ENCODE measurements at places on chromosomes 5 and 9.
A peak's percentile ranks its signal among the peaks of the same experiment; 100 is the strongest.

- DNase-seq: no peak
Measured at GRCh38 chr9:92618633-92619225, 51.2 kb downstream of the IPPK start.

DNA sequence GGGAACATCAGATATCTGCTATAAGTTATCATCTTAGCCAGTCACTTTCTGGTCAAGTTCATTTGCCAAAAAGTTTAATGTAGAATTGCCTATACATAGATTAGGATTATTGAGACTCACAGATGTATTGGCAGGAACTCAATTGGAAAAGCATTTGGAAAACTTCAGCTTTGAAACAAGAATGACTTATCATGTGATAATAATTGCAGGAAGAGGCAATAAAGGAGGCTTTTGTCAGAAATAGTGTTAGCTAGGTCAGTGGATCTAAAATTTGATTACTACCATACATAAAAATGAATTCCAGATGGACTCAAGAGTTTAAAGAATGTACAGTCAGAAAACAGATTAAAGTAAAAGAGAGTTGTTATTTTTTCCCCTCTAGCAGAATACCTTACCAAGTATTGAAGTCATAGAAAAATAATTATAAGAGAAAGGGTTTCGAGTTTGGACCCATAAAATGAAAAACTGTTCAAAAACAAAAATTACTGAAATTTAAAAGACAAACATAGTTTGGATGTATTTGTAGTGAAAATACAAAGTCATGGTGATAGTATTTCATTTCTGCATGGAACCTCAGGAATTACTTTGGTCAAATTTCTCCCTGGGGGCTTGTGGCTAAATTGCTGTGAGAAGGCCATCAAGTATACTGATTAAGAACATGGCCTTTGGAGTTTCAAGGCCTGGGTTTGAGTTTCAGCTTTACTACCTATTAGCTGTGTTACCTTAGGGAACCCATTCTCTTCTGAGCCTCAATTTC is 159.9 kb downstream of the TMEM38B start:
- no peak for DNase-seq

DNA sequence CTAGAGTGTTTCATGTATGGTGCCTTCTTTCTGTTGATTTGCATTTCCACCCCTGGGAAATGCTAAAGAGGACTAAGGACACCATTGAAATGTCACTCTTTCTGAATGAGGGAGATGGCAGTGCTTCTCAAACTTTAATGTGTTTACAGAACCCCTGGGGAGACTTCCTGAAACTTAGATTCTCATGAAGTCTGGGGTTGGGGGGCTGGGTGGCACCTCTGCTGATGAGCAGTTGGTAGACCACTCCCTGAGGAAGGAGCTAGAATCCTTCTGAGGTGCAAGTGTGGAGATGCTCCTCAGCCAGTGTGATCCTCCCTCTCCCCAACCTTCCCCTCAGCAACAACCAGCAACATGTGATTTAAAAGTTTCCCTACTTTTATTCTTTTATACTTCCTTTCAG is 546.8 kb downstream of the LRRC70 start:
- DNase-seq: no peak

DNA sequence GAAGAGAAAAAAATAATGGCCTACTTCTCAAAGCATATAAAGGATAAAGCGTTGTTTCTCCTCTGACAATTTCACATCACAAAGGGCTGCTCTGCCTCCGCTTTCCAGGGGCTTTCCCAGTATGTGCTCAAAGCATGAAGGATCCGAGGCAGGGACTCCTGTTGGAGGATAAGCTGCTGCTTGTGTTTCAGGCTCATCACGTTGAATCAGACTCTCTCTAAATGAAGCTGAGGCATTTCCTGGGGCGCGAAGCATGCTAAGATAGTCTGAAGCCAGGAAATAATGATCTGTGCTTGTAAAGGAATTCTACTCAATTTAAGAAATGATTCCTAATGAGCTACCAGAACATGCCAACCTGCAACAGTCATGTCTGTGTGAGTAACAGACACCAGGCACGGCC is 97.5 kb downstream of the MARCHF11 start:
- DNase-seq: peak; percentile 3

- DNase-seq: no peak
Measured at GRCh38 chr5:1515921-1516571, 7.7 kb downstream of the LPCAT1 start.

DNA sequence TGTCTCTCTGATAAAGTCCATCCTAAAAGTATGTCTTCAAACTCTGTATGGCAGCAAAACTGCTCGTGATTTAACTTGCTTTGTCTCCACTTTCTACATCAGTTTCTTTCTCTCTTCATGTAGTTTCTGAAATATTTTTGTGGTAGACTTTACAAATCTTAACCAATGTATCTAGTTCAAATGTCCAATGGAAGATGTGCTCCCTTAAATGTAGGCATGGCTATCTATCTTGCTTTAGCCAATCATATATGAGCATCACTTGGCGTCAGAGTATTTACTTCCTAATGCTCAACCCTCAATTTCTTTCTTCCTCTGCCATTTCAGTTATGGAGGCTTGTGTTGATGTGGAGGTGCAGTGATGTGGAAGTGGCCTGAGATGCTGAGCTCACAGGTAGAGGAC is 206.1 kb upstream of the ZNF608 start:
- no peak for DNase-seq

DNA sequence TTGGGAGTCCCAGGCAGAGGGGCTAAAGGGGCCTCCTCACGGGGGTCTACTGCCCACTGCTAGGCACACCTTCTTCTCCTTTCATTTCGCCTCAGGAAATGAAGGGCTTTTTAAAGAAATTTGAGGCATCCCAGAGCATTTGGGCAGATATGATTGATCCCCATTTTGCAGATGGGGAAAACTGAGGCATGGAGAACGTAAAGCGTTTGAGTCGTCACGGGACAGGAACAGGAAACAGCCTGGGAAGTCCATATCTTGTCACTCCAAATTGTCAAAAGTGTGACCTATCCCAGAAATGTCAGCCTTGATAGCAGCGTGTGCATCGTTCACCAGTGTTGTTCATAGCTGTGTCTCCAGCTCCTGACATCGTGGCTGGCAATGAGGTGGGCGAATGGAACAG is 98.2 kb downstream of the DAB2IP start:
- DNase-seq: no peak

DNA sequence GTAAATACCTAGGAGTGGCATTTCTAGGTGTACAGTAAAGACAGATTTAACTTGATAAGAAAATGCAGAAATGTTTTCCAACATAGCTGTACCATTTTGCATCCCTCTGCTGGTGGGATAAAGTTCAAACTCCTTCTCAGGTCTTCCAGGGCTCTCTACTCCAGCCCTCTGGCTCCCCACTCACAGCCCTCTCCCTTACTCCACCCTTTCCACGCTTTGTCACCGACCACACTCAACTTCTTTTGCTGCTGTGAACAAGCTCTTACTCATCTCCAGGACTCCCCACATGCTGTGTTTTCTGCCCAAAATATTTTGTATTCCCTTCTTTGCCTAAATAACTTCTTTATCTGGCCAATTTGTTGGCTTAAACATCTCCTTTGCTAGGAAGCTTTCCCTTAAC is 90.6 kb upstream of the OSMR start:
- peak; percentile 36 for DNase-seq

DNA sequence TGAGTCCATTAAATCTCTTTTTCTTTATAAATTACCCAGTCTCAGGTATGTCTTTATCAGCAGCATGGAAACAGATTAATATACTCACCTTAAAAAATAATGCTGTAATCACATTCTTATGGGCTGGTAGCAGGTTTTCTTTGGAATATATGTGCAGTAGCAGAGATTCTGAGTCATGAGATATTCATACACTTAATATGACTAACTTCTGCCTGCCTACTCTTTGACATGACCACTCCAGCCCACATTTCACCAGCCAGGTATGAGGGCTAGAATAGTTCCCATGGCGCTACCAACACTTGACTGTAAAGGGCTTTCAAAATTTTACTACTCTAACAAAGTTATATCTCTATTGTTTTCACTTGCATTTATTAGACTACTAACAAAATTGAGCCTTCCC is 74.1 kb upstream of the GHR start:
- DNase-seq: no peak

GRCh38 chr5:142495531-142495930 is 170.7 kb upstream of the SPRY4 start:
- DNase-seq: no peak

- no peak for DNase-seq
Measured at GRCh38 chr9:109319017-109319625, 1.7 kb downstream of the EPB41L4B start.

GRCh38 chr5:151288180-151288579 is 15.4 kb downstream of the SLC36A3 start:
- no peak for DNase-seq

GRCh38 chr5:64836190-64836755 is 67.5 kb downstream of the CWC27 start:
- DNase-seq: no peak

- peak; percentile 13 for DNase-seq
Measured at GRCh38 chr9:112112941-112113681, 62.0 kb downstream of the SUSD1 start.

GRCh38 chr5:6660688-6661087 is 27.4 kb downstream of the SRD5A1 start:
- no peak for DNase-seq

- DNase-seq: no peak
Measured at GRCh38 chr9:137136881-137137607, 1.9 kb upstream of the GRIN1 start.

- DNase-seq: no peak
Measured at GRCh38 chr9:109953300-109953699, 173.3 kb downstream of the PALM2AKAP2 start.

- DNase-seq: no peak
Measured at GRCh38 chr5:170691657-170692056, 91.9 kb upstream of the GABRP start.

DNA sequence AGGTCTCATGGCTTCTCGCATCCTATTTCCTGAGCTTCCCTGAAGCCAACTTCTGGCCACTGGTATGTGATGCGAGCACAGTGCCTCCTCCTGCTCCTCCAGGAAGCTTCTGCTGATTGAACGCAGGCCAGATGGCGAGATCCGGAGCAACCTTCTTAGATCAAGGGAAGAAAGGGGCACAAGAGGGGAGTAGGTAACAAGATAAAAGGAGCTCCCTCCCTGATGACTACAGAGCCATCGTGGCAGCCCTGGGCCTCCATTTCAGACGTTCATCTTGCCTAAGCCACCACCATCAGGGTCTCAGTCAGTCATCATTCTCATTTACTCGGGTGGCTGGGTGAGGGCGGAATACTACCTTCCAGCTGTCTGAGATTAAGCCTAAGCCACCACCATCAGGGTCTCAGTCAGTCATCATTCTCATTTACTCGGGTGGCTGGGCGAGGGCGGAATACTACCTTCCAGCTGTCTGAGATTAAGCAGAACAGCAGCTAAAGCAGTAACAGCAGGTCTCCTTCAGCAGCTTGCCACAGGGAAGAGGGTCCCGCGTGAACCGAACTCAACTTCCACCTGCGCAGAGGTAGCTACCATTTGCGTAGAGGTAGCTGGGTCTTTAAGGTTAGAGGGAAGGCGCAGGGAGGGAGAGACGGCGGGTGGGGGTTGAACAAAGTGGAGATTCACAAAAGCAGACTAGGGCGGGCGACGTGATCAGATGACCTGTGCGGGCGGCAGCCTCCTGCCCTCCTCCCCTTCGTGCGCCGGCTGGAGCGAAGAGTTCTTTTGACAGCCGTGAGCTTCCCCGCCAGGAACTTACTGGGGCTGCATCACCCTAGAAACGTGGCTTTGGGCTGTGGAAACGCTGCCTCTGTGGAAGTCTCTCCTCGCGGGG is 27.9 kb upstream of the MGAT1 start:
- no peak for DNase-seq

- no peak for DNase-seq
Measured at GRCh38 chr9:87088621-87089365, 141.5 kb upstream of the GAS1 start.

DNA sequence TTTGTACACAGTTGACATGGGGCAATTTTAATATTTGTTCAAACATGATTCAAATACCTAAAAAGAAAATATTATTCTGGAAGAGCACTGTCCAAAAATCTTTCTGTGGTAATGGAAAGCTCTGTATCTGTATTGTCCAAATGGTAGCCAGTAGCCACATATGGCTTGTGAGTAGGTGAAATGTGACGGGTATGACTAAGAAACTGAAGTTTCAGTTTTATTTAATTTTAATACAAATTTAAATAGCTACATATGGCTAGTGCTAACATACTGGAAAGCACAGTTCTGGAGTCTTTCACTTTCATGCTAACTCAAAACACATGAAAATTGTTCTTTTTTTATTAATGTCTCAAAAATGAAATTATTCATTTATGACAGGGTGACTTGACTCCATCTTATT is 132.6 kb downstream of the PLK2 start:
- DNase-seq: no peak

- no peak for DNase-seq
Measured at GRCh38 chr9:89743573-89744254, 138.9 kb downstream of the GADD45G start.

GRCh38 chr9:93668261-93668871 is 92.0 kb downstream of the PHF2 start:
- no peak for DNase-seq

DNA sequence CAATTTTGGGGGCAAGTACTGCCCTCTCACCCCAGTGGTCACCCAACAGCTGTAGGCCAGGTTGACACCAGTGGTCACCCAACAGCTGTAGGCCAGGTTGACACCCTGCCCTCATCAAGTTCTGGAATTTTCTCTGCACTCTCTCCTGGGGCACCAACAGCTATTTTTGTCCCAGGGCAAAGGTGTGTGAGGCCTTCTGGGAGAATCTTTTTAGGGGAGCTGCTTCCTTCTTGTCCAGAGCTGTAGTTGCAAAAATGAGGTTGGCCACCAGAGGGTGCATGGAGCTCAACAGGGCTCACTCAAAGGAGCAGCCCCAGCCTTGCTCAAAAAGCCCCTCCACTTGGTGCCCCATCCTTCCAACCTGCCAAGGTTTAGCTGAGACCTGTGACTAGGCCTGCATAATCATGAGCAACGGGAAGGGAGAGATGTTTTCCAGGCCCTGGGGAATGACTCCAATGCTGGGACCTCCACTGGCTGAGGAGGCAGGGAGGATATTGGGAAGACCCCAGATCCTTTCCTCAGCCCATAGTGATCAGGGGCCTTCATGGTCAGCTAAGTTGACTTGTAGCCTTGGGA is 10.6 kb upstream of the P4HA2 start:
- DNase-seq: no peak

DNA sequence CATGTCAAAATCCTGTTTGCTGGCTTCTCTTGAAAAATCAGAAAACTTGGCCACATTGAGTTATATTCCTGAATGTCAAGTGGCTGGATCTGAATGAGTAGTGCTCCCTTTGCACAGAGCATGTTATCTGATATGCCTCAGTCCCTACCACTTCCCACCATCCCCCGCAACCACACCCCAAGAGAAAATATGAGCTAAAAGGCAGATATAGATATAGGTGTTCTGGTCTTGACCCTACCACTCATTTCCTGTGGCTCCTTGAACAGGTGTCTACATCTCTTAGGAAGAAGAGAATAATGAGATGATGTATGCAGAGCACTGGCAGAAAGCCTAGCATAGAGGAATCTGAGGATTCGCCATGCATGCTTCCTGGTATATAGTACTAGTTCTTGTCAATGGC is 6.6 kb upstream of the CYSTM1 start:
- no peak for DNase-seq

DNA sequence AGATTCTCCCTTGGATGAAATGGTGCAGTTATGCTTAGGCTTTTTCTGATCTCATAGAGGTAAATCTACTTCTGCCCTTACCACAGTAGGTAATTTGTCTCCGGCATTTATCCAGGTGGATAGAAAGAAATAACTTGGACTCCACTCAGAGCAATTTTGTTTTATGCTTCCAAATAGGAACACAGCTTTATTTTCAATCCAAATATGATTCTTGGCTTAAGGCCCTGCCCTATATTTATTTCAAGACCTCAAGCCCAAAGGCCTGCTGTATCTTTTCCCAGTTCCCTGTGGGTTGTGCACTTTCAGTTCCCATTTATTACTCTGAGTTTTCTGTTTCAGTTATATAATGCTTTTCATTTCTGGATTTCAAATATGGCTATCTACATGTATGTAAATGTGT is 274.2 kb upstream of the SMC2 start:
- DNase-seq: no peak
